CD4-positive, alpha-beta memory T cell (primary cell): ENCODE measurements at places on chromosomes 3 and 15. TPM values are rescaled to one million over a fixed set of nuclear protein-coding genes. Genes with fewer than 3 reads are reported as not detected.

GRCh38 chr3:138082085-138082991 is 33.1 kb downstream of the DZIP1L start:
- peaks cover 15% of the 10 kb centered on the region for H3K4me1 ChIP-seq
- no peak overlapping the region for H3K4me3 ChIP-seq
- no peaks in the 10 kb centered on the region for H3K36me3 ChIP-seq
- no peaks in the 10 kb centered on the region for H3K27me3 ChIP-seq
- H3K27ac ChIP-seq, result no peak overlapping the region

LRRIQ4 gene
- polyA plus RNA-seq, result not detected

DNA sequence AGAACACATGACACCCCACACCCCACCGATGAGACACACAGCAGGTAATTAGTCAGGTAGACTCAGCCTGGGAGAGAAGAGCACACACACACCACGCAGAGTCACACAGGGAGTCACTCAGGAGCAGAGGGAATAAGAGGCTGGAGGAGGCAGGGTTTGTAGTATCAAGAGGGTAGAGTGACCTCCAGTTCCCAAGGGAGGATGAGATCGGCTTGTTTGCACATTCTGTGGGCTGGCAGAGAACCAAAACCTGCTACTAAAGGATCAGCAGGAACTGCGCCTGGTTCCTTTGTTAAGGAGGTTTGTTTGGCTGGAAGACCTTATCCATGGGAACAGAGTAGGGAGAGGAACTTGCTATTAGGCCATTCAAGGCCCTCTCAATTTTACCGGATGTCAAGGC is 281.4 kb upstream of the SLCO3A1 start:
- H3K27ac ChIP-seq, result no peak overlapping the region
- H3K4me3 ChIP-seq, result no peak overlapping the region
- no peak for DNase-seq
- H3K36me3 ChIP-seq, result no peaks in the 10 kb centered on the region
- H3K27me3 ChIP-seq, result no peaks in the 10 kb centered on the region

- DNase-seq, result no peak
- no peak within 1 kb of the TSS for H3K4me3 ChIP-seq
- H3K4me1 ChIP-seq, result no peaks in the 10 kb centered on the region
- H3K27ac ChIP-seq, result no peak within 1 kb of the TSS
- no peaks in the 10 kb centered on the region for H3K36me3 ChIP-seq
Observed at GRCh38 chr3:138347960-138348753, at the start of gene MRAS. MRAS (plus strand) TSS chr3:138348579; CDS start chr3:138372884, 24,305 bp downstream.

DNA sequence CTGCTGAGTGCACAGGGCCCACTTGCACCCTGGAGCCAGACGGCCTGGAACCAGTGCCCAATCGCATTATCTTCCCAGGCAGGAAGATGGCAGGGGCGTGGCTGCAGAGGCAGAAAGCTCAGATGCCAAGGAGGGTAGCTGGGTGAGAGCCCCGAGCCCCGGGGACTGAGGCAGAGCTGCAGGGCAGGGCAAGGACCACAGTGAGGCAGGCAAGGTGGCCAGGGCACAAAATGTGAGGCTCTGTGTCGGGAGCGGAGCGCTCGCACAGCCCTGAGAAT is 1.6 kb upstream of the CCDC33 start:
- H3K4me3 ChIP-seq, result no peak overlapping the region
- H3K27ac ChIP-seq, result no peak overlapping the region
- no peaks in the 10 kb centered on the region for H3K36me3 ChIP-seq
- H3K27me3 ChIP-seq, result no peaks in the 10 kb centered on the region
- H3K4me1 ChIP-seq, result no peaks in the 10 kb centered on the region

GRCh38 chr15:84944311-84944710 is 37.3 kb upstream of the PDE8A start:
- H3K4me1 ChIP-seq, result no peaks in the 10 kb centered on the region
- H3K27ac ChIP-seq, result no peak overlapping the region
- no peaks in the 10 kb centered on the region for H3K36me3 ChIP-seq
- DNase-seq, result no peak
- H3K4me3 ChIP-seq, result no peak overlapping the region

- H3K4me3 ChIP-seq, result no peak overlapping the region
- no peak for DNase-seq
Observed at GRCh38 chr3:23865595-23866396, 51.0 kb downstream of the NKIRAS1 start.

DNA sequence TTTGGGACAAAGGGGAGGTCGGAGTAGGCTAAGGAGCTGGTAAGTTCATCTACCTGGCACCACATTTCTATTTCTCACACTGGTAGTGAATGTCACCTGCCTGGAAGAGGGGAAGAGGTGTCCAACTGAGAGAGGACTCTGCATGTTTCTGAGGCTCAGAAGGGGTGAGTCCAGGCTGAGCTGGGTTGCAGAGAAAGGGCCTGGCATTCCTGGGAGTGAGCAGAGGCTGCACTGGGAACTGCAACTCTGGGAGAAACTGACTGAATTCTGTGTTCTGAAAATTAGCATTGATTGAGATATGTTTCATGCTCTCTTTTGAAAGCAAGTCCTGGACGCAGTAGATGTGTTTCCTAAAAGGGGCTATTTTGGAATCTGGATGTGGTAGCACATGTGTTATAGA is 32.3 kb upstream of the ARNT2 start:
- H3K4me1 ChIP-seq, result no peaks in the 10 kb centered on the region
- H3K27me3 ChIP-seq, result no peaks in the 10 kb centered on the region
- no peak overlapping the region for H3K27ac ChIP-seq
- H3K4me3 ChIP-seq, result no peak overlapping the region
- no peaks in the 10 kb centered on the region for H3K36me3 ChIP-seq

DNA sequence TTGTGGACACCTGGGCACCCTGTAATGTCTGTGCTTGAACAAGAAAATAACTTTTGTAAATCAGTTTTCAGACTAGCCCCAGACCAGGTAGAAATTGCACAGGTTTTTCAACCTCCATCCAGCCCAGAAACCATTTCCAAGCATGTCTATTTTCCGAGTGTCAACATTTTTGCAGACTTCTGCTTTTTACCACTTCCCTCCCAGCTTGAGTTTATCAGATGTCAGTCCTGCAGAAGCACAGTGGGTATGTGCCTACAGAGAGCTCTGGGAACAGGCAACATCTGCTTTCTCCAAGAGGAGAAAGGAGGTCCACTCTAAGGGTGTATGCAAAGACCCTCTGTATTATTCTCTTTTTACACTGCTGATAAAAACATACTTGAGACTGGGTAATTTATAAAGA is 83.9 kb downstream of the LRRK1 start:
- no peak overlapping the region for H3K4me3 ChIP-seq
- no peak overlapping the region for H3K27ac ChIP-seq
- peaks cover 9% of the 10 kb centered on the region for H3K4me1 ChIP-seq
- H3K27me3 ChIP-seq, result no peaks in the 10 kb centered on the region
- no peaks in the 10 kb centered on the region for H3K36me3 ChIP-seq

DNA sequence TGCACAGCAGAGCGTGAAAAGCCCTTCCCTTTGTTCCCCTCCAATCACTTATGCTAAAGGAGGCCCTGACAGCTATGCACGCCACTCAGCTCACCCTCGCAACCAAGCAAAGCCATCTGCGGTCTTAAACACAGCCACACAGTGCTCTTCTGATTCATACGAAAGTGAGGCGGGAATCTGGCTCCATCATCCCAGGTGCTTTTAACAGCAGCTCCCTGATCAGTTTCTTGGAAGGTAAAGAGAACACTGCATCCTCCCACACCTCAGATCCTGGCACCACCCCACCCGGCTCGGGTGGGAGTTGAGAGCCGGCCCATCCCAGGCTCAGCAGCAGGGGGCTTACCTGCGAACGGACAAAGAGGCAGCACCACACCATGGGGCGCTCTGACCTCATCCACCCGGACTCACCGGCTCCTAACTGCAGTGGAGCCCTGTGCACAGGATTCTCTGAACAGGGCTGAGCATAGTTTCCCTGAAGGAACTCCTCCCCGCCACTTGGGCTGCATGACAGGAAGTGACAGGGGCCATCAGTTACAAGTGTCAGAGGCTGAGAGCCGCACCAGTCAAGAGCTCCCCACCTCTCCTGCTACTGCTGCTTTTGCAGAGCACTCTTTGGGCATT is 114.3 kb upstream of the ARHGEF3 start:
- DNase-seq, result peak; percentile 89
- H3K4me1 ChIP-seq, result peaks cover 77% of the 10 kb centered on the region

DNA sequence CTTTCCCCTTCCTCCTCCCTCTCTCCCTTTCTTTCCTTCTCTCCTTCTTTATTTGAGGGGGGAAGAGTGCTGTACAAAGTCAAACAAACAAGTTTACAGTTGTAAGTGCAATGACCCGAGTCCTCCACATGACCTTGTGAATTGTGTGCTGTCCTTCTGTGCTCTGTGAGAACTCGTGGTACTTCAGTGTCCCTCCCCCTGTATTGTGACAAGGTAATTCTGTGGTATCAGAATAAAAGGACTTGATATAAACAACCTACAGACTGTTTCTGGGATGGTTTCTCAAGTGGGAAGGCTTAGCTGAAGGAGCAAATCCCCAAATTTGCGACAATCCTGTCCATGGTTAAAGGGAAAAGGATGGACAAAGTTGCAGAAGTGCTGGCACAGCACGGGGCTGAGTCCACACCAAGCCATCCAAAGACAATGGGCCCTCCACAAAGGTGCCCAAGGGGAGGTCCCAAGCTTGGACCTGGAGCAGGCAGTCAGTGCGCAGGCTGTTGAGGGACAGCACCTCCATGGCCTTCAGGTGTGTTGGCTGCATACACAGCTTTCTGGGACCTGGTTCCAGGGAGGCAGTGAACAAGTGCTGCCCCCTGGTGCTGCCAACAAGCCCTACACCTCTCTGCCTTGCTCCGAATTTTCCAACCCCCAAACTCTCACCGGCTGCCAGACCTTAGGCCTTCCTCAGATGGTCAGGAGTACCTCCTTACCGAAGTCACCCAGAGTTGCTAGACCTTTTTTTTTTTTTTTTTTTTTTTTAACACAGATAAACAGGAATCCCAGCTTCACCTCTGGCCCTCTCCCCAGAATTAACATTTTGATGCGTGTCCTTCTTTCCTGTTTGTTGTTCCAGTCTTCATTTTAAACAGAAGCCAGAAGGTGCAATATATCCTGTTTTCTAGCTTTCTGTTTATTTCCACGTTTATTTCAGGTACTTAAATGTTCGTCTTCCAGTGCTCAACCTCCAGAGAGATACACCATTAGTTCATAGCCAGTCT is 2.6 kb upstream of the APEH start:
- H3K4me1 ChIP-seq, result peaks cover 30% of the 10 kb centered on the region
- no peak overlapping the region for H3K4me3 ChIP-seq
- H3K27me3 ChIP-seq, result no peaks in the 10 kb centered on the region
- H3K27ac ChIP-seq, result no peak overlapping the region

TMEM108 gene
- not detected for polyA plus RNA-seq

GRCh38 chr3:14689247-14689980 is 14.5 kb downstream of the C3orf20 start:
- H3K27ac ChIP-seq, result no peak overlapping the region
- H3K4me3 ChIP-seq, result no peak overlapping the region
- DNase-seq, result no peak
- H3K36me3 ChIP-seq, result no peaks in the 10 kb centered on the region

ZSCAN2 gene
- 4.5 TPM for polyA plus RNA-seq

DNA sequence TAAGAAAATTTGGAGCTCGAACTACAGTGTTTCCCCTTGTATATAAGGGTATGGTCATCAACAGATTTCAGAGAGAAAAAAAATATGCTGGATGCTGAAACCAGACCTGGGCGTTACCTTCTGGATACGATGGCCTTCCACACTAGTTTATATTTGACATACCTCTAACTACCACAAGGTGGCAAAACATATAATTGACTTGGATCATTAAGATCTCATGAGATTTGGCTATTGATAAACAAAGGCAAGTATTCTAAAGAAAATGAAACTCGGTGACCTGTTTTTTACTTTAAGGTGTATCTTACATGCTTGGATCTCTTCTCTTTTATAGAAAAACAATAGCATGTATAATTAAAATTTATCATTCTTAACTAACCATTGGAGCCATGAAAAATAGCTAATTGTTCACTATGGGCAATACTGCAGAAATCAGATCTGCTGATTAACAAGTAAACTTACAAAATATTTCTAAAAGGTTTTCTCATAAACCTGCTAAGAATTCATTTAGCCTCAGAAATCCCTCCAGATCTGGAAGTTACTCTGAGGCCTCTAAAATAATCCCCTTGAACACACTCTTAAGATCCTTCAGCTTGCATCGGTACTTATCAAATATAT is 300.6 kb upstream of the KCNH8 start:
- H3K4me1 ChIP-seq, result no peaks in the 10 kb centered on the region
- no peaks in the 10 kb centered on the region for H3K36me3 ChIP-seq
- no peak overlapping the region for H3K27ac ChIP-seq

GRCh38 chr3:127940116-127940515 is 25.1 kb downstream of the KBTBD12 start:
- H3K4me1 ChIP-seq, result no peaks in the 10 kb centered on the region
- H3K27ac ChIP-seq, result no peak overlapping the region
- peaks cover 5% of the 10 kb centered on the region for H3K27me3 ChIP-seq
- H3K36me3 ChIP-seq, result no peaks in the 10 kb centered on the region
